ENCODE measurements at places on chromosomes 1 and 21.

GRCh38 chr1:97904534-97904933, 16.3 kb downstream of the DPYD start:
- DNase-seq: peak; percentile 16

DNA sequence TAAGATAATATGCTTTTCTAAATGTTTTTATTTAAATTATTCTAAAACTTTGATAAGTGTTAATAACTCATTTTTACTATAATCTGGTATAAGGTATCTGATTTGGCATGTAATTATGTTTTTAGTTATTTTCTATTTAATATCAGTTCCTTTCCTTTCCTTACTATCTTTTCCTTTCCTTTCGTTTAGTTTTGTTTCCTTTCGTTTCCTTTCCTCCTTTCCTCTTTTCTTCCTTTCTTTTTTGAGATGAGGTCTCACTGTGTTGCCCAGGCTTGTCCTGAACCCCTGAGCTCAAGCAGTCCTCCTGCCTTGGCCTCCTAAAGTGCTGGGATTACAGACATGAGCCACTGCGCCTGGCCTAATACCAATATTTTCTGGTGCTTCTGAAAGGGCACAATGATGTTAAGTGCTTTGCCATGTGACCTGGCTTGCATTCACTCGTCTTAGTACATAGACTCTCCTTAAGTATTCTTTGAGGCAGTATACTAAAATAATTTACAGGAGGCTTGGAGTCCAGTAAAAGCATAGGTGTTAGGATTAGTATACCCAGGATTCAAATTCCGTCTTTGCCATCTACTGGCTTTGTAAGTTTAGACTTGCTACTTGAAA, 18.7 kb downstream of the MIER1 start:
- no peak for DNase-seq

- no peak for DNase-seq
These were observed 76.5 kb downstream of the DHRS3 start for GRCh38 chr1:12541274-12542137.

GRCh38 chr1:209305221-209305954, 278.1 kb upstream of the CAMK1G start:
- DNase-seq: no peak
